ENCODE measurements at places on chromosomes 13 and 19.
A peak's percentile ranks its signal among the peaks of the same experiment; 100 is the strongest.

DNA sequence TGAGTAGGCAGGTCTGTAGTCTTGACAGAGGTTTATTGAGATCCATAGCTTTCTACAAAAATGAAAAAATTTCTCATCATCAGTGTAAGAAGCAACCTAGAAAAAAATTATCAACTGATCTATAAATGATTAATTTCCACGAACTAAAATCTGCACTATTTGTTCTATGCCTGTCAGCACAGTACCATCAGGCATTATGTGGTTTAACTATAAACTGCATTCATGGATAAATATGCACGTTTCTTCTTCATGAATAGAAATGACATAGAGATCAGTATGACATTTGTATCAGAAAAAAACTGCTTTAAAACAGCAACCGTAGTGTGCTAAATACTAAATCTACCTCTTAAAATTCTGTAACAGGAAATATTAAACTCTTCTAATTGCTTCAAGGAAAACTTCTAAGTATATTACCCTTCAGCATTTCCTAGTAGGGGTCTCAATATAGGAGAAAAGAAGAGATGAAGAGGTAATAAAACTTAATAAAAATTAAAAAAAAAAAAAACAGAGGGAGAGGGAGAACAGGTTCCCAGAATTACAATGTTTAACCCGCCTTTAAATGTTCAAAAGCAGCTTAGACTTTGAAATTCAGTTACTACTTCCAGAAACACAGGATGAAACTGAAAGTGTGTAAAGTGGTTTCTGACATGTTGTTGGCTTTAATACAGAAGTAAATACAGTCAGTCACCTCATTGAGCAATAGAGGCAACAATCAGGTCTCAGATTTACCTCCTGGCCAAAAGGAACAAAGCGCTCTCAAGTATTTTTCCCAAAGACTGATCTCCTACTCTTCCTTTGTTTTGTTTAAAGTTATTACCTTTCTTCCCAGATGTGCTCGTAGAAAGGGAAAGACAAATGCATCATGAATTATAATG lies 144.4 kb downstream of the DIAPH3 start:
- no peak for DNase-seq
- peaks cover 4% of the 10 kb centered on the region for H3K36me3 ChIP-seq
- H3K4me1 ChIP-seq = no peaks in the 10 kb centered on the region
- no peak overlapping the region for H3K4me3 ChIP-seq
- H3K27ac ChIP-seq = no peak overlapping the region

DNA sequence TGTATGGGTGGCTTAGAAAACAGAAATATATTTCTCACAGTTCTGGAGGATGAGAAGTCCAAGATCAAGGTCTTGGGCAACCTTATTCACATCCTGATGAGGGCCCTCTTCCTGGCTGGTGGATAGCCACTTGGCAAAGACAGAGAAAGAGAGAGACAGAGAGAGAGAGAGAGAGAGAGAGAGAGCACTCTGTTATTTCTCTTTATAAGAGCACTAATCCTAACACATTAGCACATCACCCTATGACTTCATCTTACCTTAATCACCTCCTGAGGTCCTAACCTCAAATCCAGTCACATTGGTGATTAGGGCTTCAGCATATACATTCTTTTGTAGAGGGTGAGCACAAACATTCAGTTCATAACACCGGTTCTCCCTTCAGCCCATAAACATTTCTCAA lies 430.3 kb downstream of the EFNB2 start:
- H3K36me3 ChIP-seq = no peaks in the 10 kb centered on the region
- no peaks in the 10 kb centered on the region for H3K27me3 ChIP-seq
- no peak overlapping the region for H3K4me3 ChIP-seq
- no peak overlapping the region for H3K27ac ChIP-seq

- no peaks in the 10 kb centered on the region for H3K36me3 ChIP-seq
- H3K4me1 ChIP-seq = no peaks in the 10 kb centered on the region
- no peaks in the 10 kb centered on the region for H3K27me3 ChIP-seq
- no peak for DNase-seq
These were observed 397.5 kb downstream of the DIAPH3 start for GRCh38 chr13:59766236-59766635.

GRCh38 chr13:109208522-109208921 lies 577.9 kb downstream of the IRS2 start:
- H3K36me3 ChIP-seq = no peaks in the 10 kb centered on the region
- peaks cover 12% of the 10 kb centered on the region for H3K27me3 ChIP-seq
- H3K27ac ChIP-seq = no peak overlapping the region
- no peak overlapping the region for H3K4me3 ChIP-seq

- peaks cover 13% of the 10 kb centered on the region for H3K4me1 ChIP-seq
- no peaks in the 10 kb centered on the region for H3K27me3 ChIP-seq
- H3K36me3 ChIP-seq = no peaks in the 10 kb centered on the region
These were observed 37.5 kb upstream of the POMP start for GRCh38 chr13:28621449-28621848.

- H3K4me1 ChIP-seq = no peaks in the 10 kb centered on the region
- H3K27ac ChIP-seq = no peak overlapping the region
- H3K36me3 ChIP-seq = peaks cover 6% of the 10 kb centered on the region
- no peak for DNase-seq
- no peak overlapping the region for H3K4me3 ChIP-seq
These were observed 34.2 kb downstream of the COMP start for GRCh38 chr19:18756896-18757295.

GRCh38 chr13:42834946-42835345 lies 53.6 kb downstream of the FAM216B start:
- H3K27ac ChIP-seq = no peak overlapping the region
- H3K4me3 ChIP-seq = no peak overlapping the region
- H3K36me3 ChIP-seq = no peaks in the 10 kb centered on the region
- DNase-seq = no peak

DNA sequence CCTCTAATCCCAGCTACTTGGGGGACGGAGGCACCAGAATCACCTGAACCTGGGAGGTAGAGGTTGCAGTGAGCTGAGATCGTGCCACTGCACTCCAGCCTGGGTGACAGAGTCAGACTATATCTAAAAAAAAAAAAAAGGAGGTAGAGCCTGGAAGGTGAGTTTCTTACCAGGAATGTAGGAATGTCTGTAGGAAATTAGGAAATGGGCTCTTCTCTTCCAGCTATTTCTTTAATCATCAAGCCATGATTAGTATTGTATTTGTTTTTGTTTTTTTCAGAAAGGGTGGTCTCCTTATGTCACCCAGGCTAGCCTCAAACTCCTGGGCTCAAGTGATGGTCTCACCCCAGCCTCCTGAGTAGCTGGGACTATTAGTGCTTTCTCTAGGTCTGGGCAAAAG lies 26.3 kb upstream of the SERP2 start:
- H3K4me3 ChIP-seq = no peak overlapping the region
- no peaks in the 10 kb centered on the region for H3K36me3 ChIP-seq
- H3K27ac ChIP-seq = no peak overlapping the region
- DNase-seq = no peak

- H3K4me1 ChIP-seq = no peaks in the 10 kb centered on the region
- no peak for DNase-seq
- H3K36me3 ChIP-seq = no peaks in the 10 kb centered on the region
- no peaks in the 10 kb centered on the region for H3K27me3 ChIP-seq
These were observed 484.5 kb downstream of the GPC5 start for GRCh38 chr13:91882918-91883317.

DNA sequence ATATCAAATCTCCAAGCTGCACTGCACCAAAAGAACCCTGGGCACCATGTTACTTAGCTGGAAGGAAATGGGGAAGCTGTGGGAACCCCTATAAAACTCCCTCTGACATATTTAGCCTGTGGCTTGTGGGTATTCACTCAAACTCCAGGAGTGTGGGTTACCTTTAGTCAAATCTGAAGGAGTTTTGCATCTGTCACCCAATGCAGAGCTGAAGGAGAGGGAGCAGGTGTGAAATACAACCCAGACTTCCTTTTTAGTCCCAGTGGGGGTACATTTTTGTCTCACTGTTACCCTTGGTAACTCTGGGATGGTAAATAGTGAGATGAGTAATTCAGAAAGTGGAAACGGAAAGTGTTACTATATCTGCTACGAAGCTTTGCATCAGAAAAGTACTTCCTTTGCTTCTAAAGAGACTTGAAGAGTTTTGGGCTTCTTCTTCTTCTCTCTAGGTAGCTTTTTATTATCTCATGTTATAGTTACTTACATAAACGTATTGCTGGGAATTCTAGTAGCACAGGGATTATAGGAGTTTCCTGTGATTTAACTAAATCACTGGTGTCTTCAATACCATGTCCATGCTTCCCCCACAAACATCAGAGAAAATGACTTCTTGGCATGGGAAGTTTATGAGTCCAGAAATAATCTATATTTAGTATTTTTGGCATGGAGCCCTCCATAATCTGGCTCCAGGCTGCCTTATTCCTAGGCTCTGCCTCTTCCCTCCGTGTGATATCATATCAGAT lies 105.9 kb downstream of the AKAP11 start:
- no peaks in the 10 kb centered on the region for H3K36me3 ChIP-seq
- H3K4me3 ChIP-seq = no peak overlapping the region
- H3K27me3 ChIP-seq = no peaks in the 10 kb centered on the region
- H3K4me1 ChIP-seq = peaks cover 35% of the 10 kb centered on the region
- peak overlapping the region; percentile 78 for H3K27ac ChIP-seq

DNA sequence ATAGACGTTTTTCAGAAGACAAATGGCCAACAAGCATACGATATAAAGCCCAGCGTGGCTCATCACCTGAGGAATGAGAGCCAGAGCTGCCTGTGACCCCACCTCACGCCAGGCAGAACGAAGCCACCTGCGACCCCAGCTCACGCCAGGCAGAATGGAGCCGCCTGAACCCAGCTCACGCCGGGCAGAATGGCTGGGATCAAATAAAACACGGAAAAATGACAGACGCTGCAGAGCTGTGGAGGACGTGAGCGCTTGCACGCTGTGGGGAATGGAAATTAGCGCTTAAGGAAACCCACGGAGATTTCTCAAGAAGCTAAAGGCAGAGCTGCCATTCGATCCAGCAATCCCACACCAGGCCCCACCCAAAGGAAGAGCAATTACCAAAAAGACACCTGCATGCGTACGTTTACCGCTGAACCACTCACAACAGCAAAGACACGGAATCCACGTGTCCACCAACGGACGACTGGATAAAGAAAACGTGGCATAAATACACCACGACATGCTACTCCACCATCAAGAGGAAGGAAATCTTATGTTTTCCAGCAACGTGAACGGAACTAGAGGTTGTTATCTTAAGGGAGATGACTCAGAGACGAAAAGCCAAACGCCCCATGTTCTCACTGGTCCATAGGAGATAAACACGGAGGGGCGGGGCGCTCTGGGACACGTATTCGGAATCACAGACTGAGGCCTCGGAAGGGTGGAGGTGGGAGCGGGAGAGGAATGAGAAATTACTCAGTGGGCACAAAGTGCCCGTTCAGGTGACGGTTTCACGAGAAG lies 30.7 kb upstream of the C13orf46 start:
- H3K4me3 ChIP-seq = no peak overlapping the region
- DNase-seq = no peak
- no peaks in the 10 kb centered on the region for H3K27me3 ChIP-seq
- no peak overlapping the region for H3K27ac ChIP-seq
- no peaks in the 10 kb centered on the region for H3K36me3 ChIP-seq

GRCh38 chr13:24146961-24147569 lies 13.5 kb upstream of the SPATA13 start:
- no peak overlapping the region for H3K27ac ChIP-seq
- H3K4me3 ChIP-seq = no peak overlapping the region
- no peaks in the 10 kb centered on the region for H3K27me3 ChIP-seq
- DNase-seq = no peak
- no peaks in the 10 kb centered on the region for H3K4me1 ChIP-seq

DNA sequence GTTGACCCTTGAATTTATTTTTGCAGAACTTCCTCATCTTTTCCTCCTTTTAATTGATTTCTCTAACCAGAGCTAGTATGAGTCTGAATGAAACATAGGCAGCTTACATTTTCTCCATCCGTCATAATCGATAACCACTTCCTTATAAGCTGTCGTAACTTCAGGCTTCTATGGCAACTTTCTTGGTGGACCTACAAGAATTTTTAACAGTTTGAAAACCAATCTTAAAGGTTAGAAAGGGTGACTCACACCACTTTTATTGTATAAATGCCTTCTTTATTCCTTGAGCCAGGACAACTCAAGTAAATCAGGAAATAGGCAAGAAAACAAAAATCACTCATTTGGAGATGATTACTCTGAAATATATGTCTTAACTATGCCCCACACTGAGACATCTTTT lies 105.7 kb upstream of the KL start:
- H3K27ac ChIP-seq = no peak overlapping the region
- H3K4me3 ChIP-seq = no peak overlapping the region
- peaks cover 5% of the 10 kb centered on the region for H3K4me1 ChIP-seq
- DNase-seq = no peak
- H3K27me3 ChIP-seq = peaks cover 7% of the 10 kb centered on the region

GRCh38 chr19:40519352-40520322 lies 52.8 kb downstream of the SPTBN4 start:
- no peak overlapping the region for H3K4me3 ChIP-seq
- peaks cover 56% of the 10 kb centered on the region for H3K27me3 ChIP-seq
- H3K4me1 ChIP-seq = peaks cover 8% of the 10 kb centered on the region
- no peaks in the 10 kb centered on the region for H3K36me3 ChIP-seq

- no peaks in the 10 kb centered on the region for H3K36me3 ChIP-seq
- no peak for DNase-seq
- peaks cover 20% of the 10 kb centered on the region for H3K27me3 ChIP-seq
These were observed 58.4 kb upstream of the UQCRFS1 start for GRCh38 chr19:29271341-29271740.

DNA sequence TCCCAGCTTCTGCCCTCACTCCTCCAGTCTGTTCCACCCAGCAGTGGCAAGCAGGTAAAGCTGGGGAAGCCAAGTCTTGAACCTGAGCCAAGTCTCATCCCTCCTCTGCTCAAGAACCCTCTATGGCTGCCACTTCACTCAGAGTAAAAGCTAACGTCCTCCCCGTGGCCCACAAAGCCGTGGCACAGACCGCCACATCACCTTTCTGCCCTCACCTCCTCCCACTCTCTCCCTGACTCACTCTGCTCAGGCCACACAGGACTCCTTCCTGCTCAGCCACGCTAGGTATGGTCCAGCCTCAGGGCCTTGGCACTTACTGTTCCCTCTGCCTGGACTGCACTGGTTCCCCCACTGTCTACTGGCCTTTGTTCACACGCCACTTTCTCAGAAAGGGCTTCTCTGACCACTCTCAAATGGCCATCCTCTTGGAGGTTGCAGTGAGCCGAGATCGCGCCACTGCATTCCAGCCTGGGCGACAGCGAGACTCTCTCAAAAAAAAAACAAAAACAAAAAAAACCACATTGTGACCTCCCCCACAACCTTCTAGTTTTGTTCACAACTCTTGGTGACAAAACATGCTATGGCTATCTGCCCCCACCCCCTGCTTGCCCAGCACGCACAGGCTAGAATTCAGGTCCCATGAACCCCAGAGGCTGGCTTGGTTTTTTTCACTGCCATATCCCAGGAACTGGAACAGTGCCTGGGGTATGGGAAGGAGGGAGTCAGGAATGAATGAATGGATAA lies 15.8 kb downstream of the NDUFB7 start:
- no peaks in the 10 kb centered on the region for H3K27me3 ChIP-seq
- DNase-seq = no peak

- no peak overlapping the region for H3K4me3 ChIP-seq
- no peaks in the 10 kb centered on the region for H3K36me3 ChIP-seq
- DNase-seq = no peak
- peaks cover 5% of the 10 kb centered on the region for H3K27me3 ChIP-seq
These were observed 416.1 kb downstream of the ZNF536 start for GRCh38 chr19:30788105-30788765.

- no peaks in the 10 kb centered on the region for H3K36me3 ChIP-seq
- H3K4me3 ChIP-seq = no peak overlapping the region
- H3K4me1 ChIP-seq = peaks cover 10% of the 10 kb centered on the region
- DNase-seq = no peak
These were observed 8.4 kb upstream of the FLT1 start for GRCh38 chr13:28503182-28503967.

- no peaks in the 10 kb centered on the region for H3K36me3 ChIP-seq
- H3K27me3 ChIP-seq = no peaks in the 10 kb centered on the region
- peak overlapping the region; percentile 99 for H3K4me3 ChIP-seq
- no peak for DNase-seq
- peaks cover 33% of the 10 kb centered on the region for H3K4me1 ChIP-seq
- peak overlapping the region; percentile 99 for H3K27ac ChIP-seq
These were observed 435 bp upstream of the OBI1 start for GRCh38 chr13:78659450-78659730.
